Posterior vena cava (tissue), 2 donors: ENCODE measurements at places on chromosomes 1 and 21. TPM values are rescaled to one million over a fixed set of nuclear protein-coding genes. Genes with fewer than 3 reads are reported as not detected.

GRCh38 chr1:61741711-61742619, at the start of gene PATJ:
TSS of gene PATJ (plus strand) at chr1:61742480. CDS start at chr1:61762893, 20,413 bp downstream.
- peak; percentile 87 for DNase-seq

- DNase-seq: no peak
Observed at GRCh38 chr1:17635276-17635675, 95.8 kb downstream of the ARHGEF10L start.

Gene SYTL1
- total RNA-seq: 1.6 TPM

Gene KLHDC7A
- total RNA-seq: not detected

Gene CYP4A11
- not detected for total RNA-seq

- peak; percentile 49 for DNase-seq
Observed at GRCh38 chr1:177274687-177275211, 104.0 kb downstream of the BRINP2 start.

- peak; percentile 80 for DNase-seq
Observed at GRCh38 chr1:29698033-29698432, 461.7 kb downstream of the PTPRU start.

Gene GSTM2
- total RNA-seq: 45.9 TPM

DNA sequence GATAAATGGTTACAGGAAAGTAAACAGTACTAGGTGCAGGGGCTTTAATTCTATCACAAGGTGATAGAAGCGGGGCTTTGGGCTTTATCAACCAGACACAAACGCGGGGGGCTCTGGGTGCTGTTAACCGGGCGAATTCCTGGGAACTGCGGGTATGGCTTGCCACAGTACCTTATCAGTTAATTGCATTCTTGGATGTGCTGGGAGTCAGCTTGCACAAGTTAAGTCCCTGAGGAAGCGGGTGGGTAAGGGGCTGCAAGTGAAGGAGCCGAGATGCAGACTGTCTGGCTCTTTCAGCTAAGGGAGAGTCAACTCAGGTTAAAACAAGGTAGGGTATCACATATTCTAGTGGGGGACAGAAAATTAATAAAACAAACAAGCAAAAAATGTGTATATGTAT, 661 bp downstream of the GBP4 start:
- no peak for DNase-seq

Gene PPIE
- 45.9 TPM for total RNA-seq

Gene SPRR2G
- not detected for total RNA-seq

DNA sequence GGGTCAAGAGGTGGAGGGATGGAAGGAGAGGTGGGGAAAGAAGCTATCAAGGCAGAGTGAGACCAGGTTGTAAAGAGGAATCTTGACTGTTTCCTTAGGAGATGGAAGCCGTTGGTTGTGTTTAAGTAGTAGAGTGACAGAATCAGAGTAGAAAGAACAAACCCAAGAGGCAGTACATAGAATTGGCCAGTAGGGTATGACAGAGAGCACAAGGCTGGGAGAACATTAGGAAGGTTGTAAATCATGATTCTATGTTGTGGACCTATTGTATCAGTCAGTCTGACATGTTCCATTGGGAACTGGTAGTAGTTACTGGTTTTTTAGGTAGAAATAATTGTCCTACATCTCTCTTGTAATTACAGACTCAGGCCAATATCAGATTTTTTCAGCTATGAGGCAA, 486.9 kb upstream of the USP24 start:
- no peak for DNase-seq

Gene TFF1
- not detected for total RNA-seq

Gene TNNT2
- not detected for total RNA-seq

Gene FAM78B
- 1.5 TPM for total RNA-seq
